ENCODE measurements at places on chromosomes 5 and 9.

DNA sequence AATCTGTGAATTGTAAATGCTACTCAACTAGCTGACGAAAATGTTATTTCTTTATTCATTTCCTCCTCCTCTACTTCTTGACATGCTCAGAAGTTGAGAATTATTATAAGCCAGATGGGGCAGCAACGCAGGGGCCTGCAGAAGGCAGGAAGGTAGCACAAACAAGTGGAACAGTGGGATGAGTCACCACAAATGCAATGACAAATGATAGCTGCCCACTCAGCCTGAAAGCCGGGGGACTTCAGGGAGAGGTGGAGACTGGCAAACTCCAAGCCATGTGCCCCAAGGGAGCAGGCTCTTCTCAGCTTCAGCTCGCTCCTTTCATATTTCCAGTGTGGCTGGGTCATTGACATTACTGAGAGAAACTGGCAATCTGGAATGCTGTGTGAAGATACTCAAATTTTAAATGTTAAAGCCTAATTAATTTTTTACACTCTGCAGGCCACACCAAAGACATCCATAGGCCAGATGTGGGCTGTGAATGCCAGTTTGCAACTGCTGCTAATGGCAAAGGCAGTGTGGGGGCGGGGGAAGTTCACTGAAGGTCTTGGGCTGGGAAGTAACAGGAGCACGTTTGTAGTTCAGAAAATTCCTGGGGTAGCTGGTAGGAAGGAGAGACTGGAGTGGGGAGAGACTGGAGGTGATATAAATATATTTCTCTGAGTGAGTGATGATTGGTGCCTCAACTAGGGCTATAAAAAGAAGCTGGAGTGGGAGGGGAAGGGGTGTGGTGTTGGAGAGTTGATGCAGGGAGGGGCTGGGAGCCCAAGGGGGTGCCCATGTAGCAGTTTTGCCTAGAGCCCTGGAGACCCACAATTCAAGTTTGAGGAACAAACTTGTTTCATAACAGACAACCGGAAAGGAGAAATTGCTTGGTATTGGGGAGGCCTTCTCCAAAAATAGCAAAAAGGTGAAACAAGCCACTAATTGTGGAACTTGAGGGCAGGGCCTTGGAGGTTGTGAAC is 20.8 kb upstream of the ADRB2 start:
- no peak for DNase-seq

GRCh38 chr5:153629027-153629895 is 138.8 kb downstream of the GRIA1 start:
- DNase-seq, result no peak

GRCh38 chr5:76674330-76675066 is 41.4 kb upstream of the F2R start:
- DNase-seq, result no peak

DNA sequence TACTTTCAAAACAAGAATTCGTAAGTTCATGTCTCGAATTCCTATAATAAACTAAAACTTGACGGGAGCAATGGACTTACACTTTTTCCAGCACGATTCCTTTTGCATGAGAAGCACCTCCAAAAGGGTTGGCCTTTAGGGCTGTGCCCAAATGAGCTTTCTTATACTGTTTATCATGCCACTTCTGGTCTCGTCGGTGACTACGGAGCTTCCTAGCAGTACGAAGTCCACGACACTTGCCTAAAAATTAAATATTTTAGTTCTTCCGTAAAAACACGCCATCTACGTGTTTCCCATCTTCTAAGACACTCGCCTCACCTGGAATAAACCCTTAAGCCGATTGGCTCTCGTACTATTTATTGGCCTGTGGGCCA is 554 bp downstream of the RPS23 start:
- no peak for DNase-seq

GRCh38 chr5:123154886-123155445 is 65.9 kb downstream of the PRDM6 start:
- DNase-seq, result no peak

DNA sequence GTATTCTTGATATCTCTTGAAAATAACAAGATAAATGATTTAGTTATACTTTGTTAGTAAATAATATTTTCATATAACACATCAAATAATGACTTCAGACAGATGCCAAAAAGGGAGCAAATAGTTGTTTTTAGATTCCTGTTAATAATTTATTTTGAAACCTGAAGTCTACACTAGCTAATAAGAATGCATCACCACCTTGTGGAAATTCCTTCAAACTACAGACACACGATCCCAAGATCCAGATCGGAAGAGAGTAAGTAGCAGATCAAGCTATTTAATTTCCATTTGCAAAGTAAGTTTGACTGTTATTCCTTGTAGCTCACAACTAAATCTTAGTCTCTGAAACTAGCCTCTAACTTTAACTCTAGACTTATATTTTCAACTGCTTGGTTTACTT is 35.5 kb upstream of the ISL1 start:
- DNase-seq, result no peak

DNA sequence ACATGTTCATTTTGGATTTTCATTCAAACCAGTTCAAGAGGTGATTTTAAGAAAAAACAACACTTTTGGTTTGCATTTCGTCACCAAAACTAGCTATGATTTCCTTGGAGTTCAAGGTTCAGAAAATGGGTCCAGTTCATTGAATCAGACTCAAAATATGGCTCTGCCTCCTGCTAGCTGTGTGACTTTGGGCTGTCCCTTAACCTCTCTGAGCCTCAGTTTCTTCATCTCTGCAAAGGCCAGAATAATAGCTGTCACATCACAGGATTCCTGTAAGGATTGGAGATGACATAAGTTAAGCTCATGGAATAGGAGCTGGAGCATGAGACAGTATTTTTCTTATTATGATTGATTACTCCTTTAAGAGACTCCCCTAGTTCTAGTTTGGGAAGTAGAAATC is 147.8 kb upstream of the SMIM23 start:
- DNase-seq, result no peak

GRCh38 chr5:170741801-170742200 is 41.7 kb upstream of the GABRP start:
- no peak for DNase-seq

DNA sequence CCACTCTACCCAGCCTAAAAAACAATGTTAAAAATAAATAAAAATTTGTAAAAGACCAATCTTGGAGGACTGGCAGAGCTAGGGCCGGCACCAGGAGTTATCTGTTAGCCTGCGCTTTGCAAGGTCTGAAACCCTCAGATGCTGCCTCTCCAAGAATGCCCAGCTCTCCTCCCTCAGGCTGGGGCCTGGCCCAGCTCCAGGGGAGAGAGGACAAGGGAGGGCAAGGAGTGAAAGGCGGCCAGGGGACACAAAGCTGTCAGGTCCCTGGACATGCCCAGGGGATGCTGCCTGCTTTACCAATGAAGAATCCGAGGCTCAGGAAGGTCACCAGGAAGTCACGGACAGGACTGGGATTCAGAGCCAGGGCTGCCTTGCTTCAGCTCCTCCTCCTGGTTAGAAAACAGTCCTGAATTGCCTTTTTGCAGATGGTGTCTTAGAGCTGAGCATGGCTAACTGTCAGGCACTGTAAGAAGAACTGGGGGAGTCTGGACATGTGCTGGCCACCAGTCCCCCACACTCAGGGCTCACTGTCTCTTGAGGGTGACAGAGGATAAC is 5.5 kb upstream of the N4BP3 start:
- no peak for DNase-seq

DNA sequence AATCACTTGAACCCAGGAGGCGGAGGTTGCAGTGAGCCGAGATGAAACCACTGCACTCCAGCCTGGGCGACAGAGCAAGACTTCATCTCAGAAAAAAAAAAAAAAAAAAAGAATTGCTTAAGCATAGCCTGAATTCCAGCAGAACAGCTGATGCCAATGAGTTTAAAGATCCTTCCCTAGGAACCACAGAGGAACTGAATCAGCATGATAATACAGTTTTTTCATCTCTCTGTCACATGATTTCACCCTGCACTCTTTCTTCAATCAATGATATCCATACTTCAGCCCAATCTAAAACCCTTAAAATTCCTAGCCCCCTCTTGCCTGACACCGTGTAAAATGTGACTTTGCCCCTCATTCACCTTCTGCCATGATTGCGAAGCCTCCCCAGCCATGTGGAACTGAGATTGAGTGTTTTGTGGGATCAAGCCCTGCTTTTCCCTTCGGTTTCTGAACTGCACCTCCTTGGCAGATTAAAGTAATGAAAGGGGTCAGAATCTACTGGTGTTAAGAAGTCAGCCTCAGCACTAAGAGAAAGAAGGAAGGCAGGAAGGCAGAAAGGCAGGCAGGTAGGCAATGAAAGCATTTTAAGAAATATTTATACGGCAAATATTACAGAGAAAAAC is 20.9 kb upstream of the DMXL1 start:
- no peak for DNase-seq

DNA sequence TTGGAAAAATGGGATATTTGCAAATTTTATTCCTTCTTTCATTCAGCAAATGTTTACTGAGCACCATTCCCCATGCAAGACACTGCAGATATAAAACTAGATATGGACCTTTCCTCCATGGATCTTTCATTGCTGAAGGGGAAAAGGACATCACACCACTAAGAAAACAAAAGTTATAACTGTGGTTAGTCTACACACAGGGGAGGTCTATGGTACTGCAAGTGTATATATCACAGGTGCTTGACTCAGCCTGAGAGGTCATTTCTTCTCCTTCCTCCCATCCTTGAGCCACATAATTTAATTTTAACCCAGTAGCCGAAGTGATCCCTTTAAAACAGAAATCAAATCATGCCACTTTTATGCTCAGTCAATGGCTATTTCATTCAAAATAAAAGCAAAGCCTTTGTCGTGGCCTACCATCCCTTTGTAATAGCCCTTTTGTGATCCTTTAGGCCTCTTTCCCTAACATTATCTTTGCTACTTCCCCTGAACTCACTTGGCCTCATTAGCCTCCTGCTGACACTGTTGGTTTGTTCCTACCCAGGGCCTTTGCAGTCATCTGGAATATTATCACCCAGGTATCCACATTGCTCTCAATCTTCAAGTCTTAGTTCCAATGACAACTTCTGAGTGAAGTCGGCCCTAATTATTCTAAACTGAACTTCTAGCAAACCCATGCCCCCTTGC is 213.2 kb downstream of the GABRB2 start:
- DNase-seq, result no peak

DNA sequence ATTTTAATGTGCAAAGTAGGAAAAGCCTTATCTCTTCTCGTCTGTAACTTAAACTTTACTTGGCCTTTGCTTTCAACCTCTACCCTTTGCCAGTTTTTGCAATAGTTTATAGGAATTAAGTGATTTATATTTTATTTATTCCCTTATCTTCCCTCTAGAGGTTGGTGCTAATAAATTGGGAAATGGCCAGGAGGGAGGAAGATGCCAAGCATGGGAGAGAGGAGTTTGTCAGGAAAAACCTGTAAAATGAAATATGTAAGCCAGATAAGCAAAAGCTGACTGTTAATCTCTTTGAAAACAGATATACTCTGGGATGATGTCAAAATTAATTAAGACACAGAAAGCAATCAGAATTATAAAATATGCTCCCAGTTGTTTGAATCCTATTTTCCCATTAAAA is 484.5 kb downstream of the NR2F1-AS1 start:
- no peak for DNase-seq

GRCh38 chr5:45385321-45386058 is 310.7 kb downstream of the HCN1 start:
- DNase-seq, result no peak

- DNase-seq, result no peak
Observed at GRCh38 chr5:154863291-154864080, 5.1 kb downstream of the CNOT8 start.

GRCh38 chr5:96093890-96094381 is 132.3 kb upstream of the ELL2 start:
- no peak for DNase-seq

GRCh38 chr9:131226226-131226625 is 50.1 kb downstream of the FAM78A start:
- DNase-seq, result no peak

GRCh38 chr9:127923046-127923445 is 6.2 kb upstream of the ST6GALNAC4 start:
- no peak for DNase-seq

GRCh38 chr9:120436983-120437475 is 142.9 kb downstream of the CDK5RAP2 start:
- no peak for DNase-seq

GRCh38 chr9:112860451-112860850 is 30.2 kb downstream of the SLC46A2 start:
- no peak for DNase-seq

DNA sequence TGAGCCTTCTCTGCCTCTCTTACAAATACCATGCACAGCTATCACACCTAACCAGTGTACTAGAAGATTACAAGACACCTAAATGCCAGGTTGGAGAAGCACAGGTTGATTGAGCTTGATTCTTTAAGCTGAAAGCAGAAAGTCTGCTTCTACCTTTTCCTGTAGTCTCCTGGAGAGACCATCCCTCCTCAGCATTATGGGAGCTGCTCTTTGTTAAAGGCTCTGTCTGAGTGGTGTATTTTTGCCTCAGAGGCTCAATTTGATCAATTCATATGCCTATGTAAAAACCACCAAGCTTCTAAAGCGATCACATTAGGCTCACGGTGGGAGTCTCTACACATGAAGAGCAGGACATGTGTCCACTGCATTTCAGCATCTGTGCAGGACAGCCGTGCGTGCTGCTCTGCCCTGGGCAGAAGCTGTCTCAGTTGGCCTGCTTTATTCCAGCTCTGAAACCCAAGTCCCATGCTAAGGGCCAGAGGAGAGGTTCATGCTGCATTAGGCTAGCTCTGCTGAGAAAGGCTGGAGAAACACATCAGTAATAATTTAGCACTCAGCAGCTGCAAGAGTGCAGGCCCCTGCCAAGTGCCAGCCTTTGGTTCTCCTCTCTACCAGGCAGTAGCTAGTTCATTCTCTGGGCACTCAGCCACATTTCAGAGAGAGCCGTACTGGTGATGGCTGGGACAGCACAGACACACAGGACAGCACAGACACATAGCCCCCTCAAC is 41.7 kb downstream of the TMEM167A start:
- DNase-seq, result no peak

GRCh38 chr9:115533511-115533910 is 415.6 kb upstream of the TNC start:
- no peak for DNase-seq

GRCh38 chr5:141703133-141703561 is 21.1 kb upstream of the ARAP3 start:
- no peak for DNase-seq

- DNase-seq, result no peak
Observed at GRCh38 chr5:146208916-146209522, 5.6 kb downstream of the RBM27 start.

GRCh38 chr5:143263272-143263810 is 140.1 kb downstream of the NR3C1 start:
- no peak for DNase-seq

GRCh38 chr5:32446630-32447029 is 2.1 kb upstream of the ZFR start:
- DNase-seq, result no peak

Data from central memory CD4-positive, alpha-beta T cell (primary cell).